ENCODE measurements at places on chromosomes 13 and 19.

GRCh38 chr13:70644052-70644451 lies 535.8 kb upstream of the KLHL1 start:
- H3K36me3 ChIP-seq, result no peaks in the 10 kb centered on the region
- H3K27ac ChIP-seq, result no peak overlapping the region
- no peaks in the 10 kb centered on the region for H3K4me1 ChIP-seq
- H3K4me3 ChIP-seq, result no peak overlapping the region
- no peak for DNase-seq

GRCh38 chr13:113129921-113130750 lies 7.5 kb downstream of the F10 start:
- no peaks in the 10 kb centered on the region for H3K27me3 ChIP-seq
- no peak overlapping the region for H3K4me3 ChIP-seq
- no peak for DNase-seq
- no peaks in the 10 kb centered on the region for H3K36me3 ChIP-seq
- no peak overlapping the region for H3K27ac ChIP-seq

DNA sequence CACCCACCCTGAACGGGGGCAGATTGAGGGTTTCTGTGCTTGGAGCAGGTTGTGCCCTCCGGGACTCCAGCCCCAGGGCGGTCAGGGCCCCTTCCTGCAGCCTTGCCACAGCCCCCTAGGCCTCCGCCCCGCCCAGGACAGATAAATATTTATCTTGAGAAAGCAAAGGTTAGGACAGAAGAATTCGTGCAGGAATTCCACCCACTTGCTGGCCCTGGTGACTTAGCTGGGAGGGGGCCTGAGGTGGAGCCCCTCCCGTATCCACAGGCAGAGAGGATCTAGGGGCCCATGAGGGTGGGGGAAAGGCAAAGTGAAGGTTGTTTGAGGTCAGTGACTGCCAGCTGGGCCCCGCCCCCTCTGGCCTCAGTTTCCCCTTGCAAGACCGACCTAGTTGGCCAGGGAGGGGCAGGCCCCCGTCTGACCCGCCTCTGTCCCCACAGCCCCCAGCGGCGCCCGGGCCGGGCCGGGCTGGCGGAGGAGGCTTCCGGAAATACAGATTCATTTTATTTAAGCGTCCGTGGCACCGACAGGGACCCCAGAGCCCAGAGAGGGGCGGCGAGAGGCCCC lies 5.2 kb downstream of the MIDN start:
- no peak for DNase-seq
- H3K4me3 ChIP-seq, result no peak overlapping the region
- no peaks in the 10 kb centered on the region for H3K4me1 ChIP-seq
- peak overlapping the region; percentile 94 for H3K27ac ChIP-seq
- H3K36me3 ChIP-seq, result peaks cover 22% of the 10 kb centered on the region

DNA sequence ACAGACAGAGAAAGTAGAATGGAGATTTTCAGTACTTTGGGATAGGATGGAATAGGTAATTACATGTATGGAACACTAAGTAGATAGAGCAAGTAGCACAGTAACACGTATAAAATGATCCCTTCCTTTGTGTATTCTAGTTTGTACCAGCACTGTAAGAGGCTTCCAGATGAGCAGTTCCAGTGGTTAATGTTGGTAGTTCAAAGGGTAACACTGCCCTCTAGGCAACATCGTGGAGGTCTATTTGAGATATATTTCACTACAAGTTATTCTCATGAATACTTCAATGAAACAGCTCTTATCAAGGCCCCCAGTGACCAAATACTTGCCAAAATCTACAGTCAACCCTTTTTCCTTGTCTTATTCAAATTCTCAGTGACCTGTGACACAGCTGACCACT lies 13.5 kb upstream of the ZNF563 start:
- no peak overlapping the region for H3K27ac ChIP-seq
- H3K36me3 ChIP-seq, result peaks cover 2% of the 10 kb centered on the region
- no peaks in the 10 kb centered on the region for H3K4me1 ChIP-seq
- DNase-seq, result no peak
- no peaks in the 10 kb centered on the region for H3K27me3 ChIP-seq

Data from mesendoderm (in vitro differentiated cells).